ENCODE measurements at places on chromosomes 1 and 21. TPM values are rescaled to one million over a fixed set of nuclear protein-coding genes. Genes with fewer than 3 reads are reported as not detected.
A peak's percentile ranks its signal among the peaks of the same experiment; 100 is the strongest.

DENND4B gene
- total RNA-seq, result 12.6 TPM

TMPRSS15 gene
- not detected for total RNA-seq

ZNF593OS gene
- total RNA-seq, result 0.24 TPM

DNA sequence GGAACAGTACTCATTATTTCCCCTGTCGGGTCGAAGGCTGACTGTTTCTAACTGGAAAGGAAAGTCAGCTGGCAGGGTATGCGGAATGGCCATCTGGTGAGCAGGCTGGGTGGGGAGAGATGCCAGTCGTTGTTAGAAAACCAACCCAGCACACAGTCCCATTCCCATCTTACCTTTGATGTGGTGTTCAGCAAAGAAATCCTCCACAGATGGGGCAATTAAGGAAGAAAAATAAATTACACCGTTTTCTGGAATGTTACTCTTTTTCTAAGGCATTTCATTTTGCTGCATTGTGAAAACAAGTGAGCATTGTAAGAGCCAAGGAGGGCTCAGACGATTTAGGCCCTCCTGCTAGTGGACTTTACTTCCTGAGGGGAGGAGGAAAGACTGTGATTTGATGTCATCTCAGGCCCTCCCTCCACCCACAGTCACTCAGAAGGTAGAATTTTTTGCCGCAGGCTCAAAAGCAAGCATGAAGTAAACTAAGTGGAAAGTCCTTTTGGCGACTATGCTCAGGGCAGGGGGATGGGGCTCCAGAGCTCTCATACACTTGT, at the start of gene SLC16A4:
Gene SLC16A4 (minus strand): TSS at position 335 of the 554 bp plus-strand sequence. CDS start 1,703 bp downstream, outside the sequence.
- peak; percentile 90 for DNase-seq
- peaks cover 59% of the 10 kb centered on the region for H3K4me1 ChIP-seq
- peak within 1 kb of the TSS; percentile 70 for H3K27ac ChIP-seq
- H3K27me3 ChIP-seq, result no peaks in the 10 kb centered on the region

DNA sequence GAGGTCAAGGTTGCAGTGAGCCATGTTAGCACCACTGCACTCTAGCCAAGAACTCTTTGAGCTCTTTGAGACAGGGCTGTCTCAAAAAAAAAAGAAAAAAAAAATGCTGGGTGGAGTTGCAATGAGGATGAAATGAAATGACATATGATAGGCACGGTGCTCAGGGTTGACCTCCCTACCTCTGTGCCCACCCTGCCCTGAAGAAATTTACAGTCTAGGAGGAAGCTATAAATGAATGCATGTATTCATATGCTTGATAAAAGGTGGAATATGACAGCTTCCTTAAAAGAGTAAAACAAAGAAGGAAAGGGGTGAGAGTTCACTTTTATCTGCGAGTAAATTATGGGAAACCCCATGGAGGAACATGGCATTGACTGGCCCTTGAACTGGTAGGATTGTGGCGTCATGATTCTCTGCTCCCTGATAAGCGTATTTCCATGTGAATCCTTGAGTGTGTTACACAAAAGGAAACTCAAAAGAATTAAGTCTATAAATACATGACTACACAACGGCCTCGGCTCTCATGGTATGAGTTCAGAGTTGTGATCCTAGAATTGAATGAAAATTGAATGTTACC, 59.0 kb upstream of the RAVER2 start:
- H3K27ac ChIP-seq, result no peak overlapping the region
- H3K4me1 ChIP-seq, result peaks cover 16% of the 10 kb centered on the region
- no peak overlapping the region for H3K4me3 ChIP-seq
- no peak for DNase-seq

DNA sequence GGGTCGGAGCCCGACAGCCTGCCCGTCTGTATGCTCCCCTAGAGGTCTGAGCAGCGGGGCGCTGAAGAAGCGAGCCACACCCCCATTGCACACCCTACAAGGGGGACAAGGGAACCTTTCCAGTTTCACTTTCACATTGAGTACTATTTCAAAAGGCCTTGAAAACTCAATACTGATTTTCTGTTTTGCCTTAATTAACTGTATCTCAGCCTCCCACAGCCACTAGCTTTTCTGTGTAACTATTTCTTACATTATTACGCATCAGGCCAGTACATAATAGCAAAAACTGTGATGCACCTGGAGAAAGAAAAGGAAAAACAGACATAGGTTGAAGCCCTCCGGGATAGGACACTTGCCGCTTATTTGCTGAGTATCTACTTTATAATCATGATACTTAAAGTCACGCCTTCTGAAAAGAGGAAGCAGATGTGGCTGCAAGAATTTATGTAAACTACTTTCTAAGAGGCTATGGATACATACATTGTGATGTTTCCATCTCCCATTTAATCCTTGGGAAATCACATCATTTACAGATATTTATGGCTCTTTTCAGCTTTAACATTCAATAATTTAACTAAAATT, 1719.5 kb downstream of the MRPL39 start:
- DNase-seq, result no peak
- H3K27me3 ChIP-seq, result no peaks in the 10 kb centered on the region
- H3K4me3 ChIP-seq, result no peak overlapping the region
- H3K36me3 ChIP-seq, result no peaks in the 10 kb centered on the region
- H3K27ac ChIP-seq, result no peak overlapping the region

GRCh38 chr1:17274186-17275170, 25.6 kb downstream of the PADI3 start:
- no peak overlapping the region for H3K4me3 ChIP-seq
- no peak overlapping the region for H3K27ac ChIP-seq
- peaks cover 12% of the 10 kb centered on the region for H3K4me1 ChIP-seq
- H3K27me3 ChIP-seq, result no peaks in the 10 kb centered on the region
- DNase-seq, result peak; percentile 73
- no peaks in the 10 kb centered on the region for H3K36me3 ChIP-seq

GRCh38 chr1:235610157-235610556, 39.4 kb downstream of the GNG4 start:
- no peak for DNase-seq
- no peaks in the 10 kb centered on the region for H3K36me3 ChIP-seq
- no peaks in the 10 kb centered on the region for H3K4me1 ChIP-seq
- H3K27me3 ChIP-seq, result no peaks in the 10 kb centered on the region
- H3K4me3 ChIP-seq, result no peak overlapping the region
- no peak overlapping the region for H3K27ac ChIP-seq

DNA sequence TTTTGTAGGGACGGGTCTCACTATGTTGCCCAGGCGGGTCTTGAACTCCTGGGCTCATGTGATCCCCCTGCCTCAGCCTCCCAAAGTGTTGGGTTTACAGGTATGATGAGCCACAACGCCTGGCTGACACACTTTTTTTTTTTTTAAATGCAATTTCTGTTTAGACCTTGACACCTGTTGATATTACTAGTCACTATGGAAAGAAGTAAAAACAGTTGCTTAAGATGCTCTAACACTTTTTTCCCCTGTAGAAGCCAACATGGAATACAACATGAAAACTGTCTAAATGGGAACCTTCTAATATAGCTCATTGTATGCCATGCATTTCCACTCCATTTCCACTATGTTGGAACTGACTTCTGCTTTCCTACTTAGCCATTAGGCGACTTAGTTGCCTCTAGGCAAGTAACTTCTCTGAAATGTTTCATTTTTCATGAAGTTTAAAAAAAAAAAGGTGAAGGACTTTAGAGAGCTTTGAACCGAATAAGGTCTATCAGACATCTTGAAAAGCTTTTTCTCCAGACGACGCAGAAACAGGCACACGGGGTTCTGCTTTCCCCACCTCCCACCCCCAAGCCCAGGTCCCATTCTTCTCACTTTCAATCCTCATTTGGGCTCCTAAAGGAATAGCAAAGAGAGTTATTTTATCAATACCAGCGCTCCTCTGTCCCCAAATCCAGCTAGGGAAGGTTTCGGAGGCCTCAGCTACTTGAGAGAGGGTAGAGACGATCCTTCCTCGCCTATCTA, 648 bp upstream of the DR1 start:
- no peak for DNase-seq
- peak overlapping the region; percentile 93 for H3K27ac ChIP-seq
- H3K36me3 ChIP-seq, result peaks cover 31% of the 10 kb centered on the region
- H3K4me1 ChIP-seq, result peaks cover 15% of the 10 kb centered on the region
- H3K27me3 ChIP-seq, result no peaks in the 10 kb centered on the region

DNA sequence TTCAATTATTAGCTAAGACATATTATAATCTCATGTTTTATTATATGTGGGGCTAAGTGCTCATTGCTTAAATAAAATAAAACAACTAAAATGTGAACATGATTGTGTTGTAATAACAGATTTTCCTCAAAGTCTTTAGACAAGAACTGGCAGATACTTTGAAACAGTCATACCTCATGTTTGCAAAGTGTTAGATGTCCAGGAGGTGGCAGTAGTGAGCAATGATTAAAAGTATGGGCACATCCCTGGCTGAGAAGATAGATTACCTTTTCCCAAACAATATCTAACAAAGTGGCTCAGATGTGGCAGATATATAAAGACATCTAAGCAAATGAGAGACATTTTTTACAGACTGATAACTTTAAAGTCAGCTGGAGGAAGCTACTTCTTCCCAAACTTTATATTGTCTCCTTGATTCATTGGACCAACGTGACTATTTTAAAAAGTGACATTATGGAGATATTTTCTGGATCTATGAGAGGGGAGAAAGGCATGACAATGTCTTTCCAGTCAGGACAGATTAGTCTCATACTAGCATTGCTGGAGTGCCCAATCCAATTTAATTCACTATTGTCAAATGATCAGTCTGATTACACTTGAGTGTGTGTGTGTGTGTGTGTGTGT, 269.8 kb downstream of the S1PR1 start:
- H3K36me3 ChIP-seq, result no peaks in the 10 kb centered on the region
- peak; percentile 11 for DNase-seq
- no peaks in the 10 kb centered on the region for H3K4me1 ChIP-seq
- H3K27me3 ChIP-seq, result no peaks in the 10 kb centered on the region

Data from SJSA1 (cell line).